Left ventricle myocardium superior (tissue), 1 donor: ENCODE measurements at places on chromosomes 16 and 17. TPM values are rescaled to one million over a fixed set of nuclear protein-coding genes. Genes with fewer than 3 reads are reported as not detected.

GRCh38 chr16:17340804-17341203 is 130.0 kb downstream of the XYLT1 start:
- DNase-seq: no peak

DNA sequence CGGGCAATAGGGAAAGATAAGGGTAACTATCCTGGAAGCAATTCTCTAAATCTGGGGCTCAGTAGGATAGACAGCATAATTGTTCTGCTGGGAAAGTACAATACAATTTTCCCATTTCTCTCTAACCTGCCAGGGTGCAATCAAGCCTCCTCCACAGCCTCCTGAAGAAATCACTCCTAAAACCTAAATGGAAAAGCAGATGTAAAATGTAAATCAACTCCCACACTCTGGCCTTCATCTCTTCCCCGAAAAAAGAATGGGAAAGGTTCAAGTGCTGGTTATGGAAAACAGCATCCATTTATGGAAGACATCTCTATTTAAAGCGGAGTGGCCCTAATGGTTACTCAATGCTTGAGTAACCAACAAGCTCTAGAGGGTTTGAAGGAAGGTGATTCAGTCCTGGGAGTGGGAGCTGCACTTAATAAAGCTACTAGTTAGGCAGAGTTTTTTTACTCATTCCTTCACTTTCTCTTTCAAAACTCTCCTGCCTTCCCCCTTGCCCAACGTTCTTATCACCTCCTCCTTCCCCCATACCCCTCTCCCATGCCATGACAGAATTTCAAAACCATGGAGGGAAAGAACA is 5.1 kb downstream of the MMD start:
- DNase-seq: no peak

GRCh38 chr17:75551266-75551665 is 25.8 kb downstream of the LLGL2 start:
- no peak for DNase-seq

- peak; percentile 6 for DNase-seq
These were observed 34.2 kb downstream of the RMI2 start for GRCh38 chr16:11379420-11379819.

DNA sequence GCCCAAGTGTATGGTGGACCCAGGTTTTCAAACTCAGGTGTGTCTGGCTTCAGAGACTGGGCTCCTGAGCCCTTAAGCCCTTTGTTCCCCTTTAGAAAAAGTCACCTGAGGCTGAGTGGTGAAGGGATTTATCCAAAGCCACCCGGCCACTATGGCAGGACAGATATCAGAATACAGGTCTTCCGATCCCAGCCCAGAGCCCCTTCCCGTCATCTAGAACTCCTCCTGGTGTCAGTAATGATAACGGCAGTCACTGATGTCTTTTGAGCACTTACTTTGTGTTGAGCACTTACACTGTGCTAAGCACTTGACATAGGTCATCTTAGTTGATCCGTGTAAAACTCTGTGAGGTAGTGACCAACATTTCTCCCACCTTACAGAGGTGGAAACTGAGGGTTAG is 16.6 kb downstream of the NOD2 start:
- DNase-seq: no peak

- DNase-seq: no peak
These were observed 382.3 kb downstream of the SLC39A11 start for GRCh38 chr17:72710202-72710601.

- DNase-seq: no peak
These were observed 171.7 kb downstream of the ABCC12 start for GRCh38 chr16:47983999-47984580.

- peak; percentile 83 for DNase-seq
These were observed 4.8 kb downstream of the MLYCD start for GRCh38 chr16:83903751-83904150.

Gene LGALS9C
- not detected for total RNA-seq

Gene CASKIN1
- 9.2 TPM for total RNA-seq

Gene TGFB1I1
- 13.6 TPM for total RNA-seq

Gene TRPV2
- 8.1 TPM for total RNA-seq

Gene SPAG7
- total RNA-seq: 151 TPM
